ENCODE measurements at places on chromosomes 12 and 14. TPM values are rescaled to one million over a fixed set of nuclear protein-coding genes. Genes with fewer than 3 reads are reported as not detected.

The FSCB gene
- 0.11 TPM for total RNA-seq

The WNT1 gene
- total RNA-seq = not detected

The MYL2 gene
- total RNA-seq = 16.3 TPM

The TMX1 gene
- 119 TPM for total RNA-seq

The CLEC1B gene
- 1.5 TPM for total RNA-seq

The TMPRSS12 gene
- not detected for total RNA-seq

The CIDEB gene
- total RNA-seq = 17.5 TPM

The HHIPL1 gene
- total RNA-seq = 11.6 TPM

The CDH24 gene
- total RNA-seq = 17.0 TPM

The GLIPR1L2 gene
- total RNA-seq = 4.5 TPM

The NUBPL gene
- 33.0 TPM for total RNA-seq

The VSIG10 gene
- total RNA-seq = 37.6 TPM

The CLEC6A gene
- total RNA-seq = 0.27 TPM

The TMEM52B gene
- not detected for total RNA-seq

The HOTAIR gene
- not detected for total RNA-seq

The FAIM2 gene
- total RNA-seq = 26.3 TPM

The KIF26A gene
- total RNA-seq = 31.3 TPM

The IRAK3 gene
- 12.0 TPM for total RNA-seq

The DACT1 gene
- 27.2 TPM for total RNA-seq

The AVPR1A gene
- total RNA-seq = 25.7 TPM

The PNP gene
- total RNA-seq = 14.8 TPM

The CD4 gene
- 7.2 TPM for total RNA-seq

The TUNAR gene
- 6.1 TPM for total RNA-seq

The PLBD1 gene
- 13.8 TPM for total RNA-seq

The PRH2 gene
- total RNA-seq = not detected

The ETFBKMT gene
- total RNA-seq = 6.3 TPM

The SLC17A8 gene
- 3.6 TPM for total RNA-seq

The SLC5A8 gene
- 1.9 TPM for total RNA-seq

The EPYC gene
- total RNA-seq = not detected

The GALNT8 gene
- 10.1 TPM for total RNA-seq

The KLRF1 gene
- total RNA-seq = 1.1 TPM

The RGS6 gene
- total RNA-seq = 13.5 TPM

The CIROP gene
- not detected for total RNA-seq

The NELL2 gene
- total RNA-seq = 195 TPM

The NKX2-8 gene
- not detected for total RNA-seq

The KRT73 gene
- total RNA-seq = not detected

The BICDL1 gene
- 24.7 TPM for total RNA-seq

The B3GNT4 gene
- total RNA-seq = 0.88 TPM

The ATG14 gene
- 29.7 TPM for total RNA-seq

The AQP2 gene
- total RNA-seq = not detected

The TCL1B gene
- not detected for total RNA-seq

The NUDT4 gene
- total RNA-seq = 129 TPM

The BEST3 gene
- total RNA-seq = 10.6 TPM

The TFCP2 gene
- total RNA-seq = 42.2 TPM

The DPF3 gene
- total RNA-seq = 34.4 TPM

The TPPP2 gene
- not detected for total RNA-seq

The ACADS gene
- total RNA-seq = 10.6 TPM

The SMCO2 gene
- total RNA-seq = 1.9 TPM

The KLRB1 gene
- total RNA-seq = 0.77 TPM

The IAPP gene
- not detected for total RNA-seq

The PTPN6 gene
- total RNA-seq = 5.1 TPM

The ANKRD33 gene
- 4.2 TPM for total RNA-seq
